ENCODE measurements at places on chromosomes 7 and 10. TPM values are rescaled to one million over a fixed set of nuclear protein-coding genes. Genes with fewer than 3 reads are reported as not detected.
A peak's percentile ranks its signal among the peaks of the same experiment; 100 is the strongest.

Gene RPEL1
- polyA plus RNA-seq, result not detected

Gene FKBP9
- 55.0 TPM for polyA plus RNA-seq

Gene ATAD1
- polyA plus RNA-seq, result 24.7 TPM

- H3K36me3 ChIP-seq, result no peaks in the 10 kb centered on the region
- H3K27me3 ChIP-seq, result no peaks in the 10 kb centered on the region
- H3K4me1 ChIP-seq, result no peaks in the 10 kb centered on the region
- no peak for DNase-seq
- H3K27ac ChIP-seq, result no peak overlapping the region
Measured at GRCh38 chr10:17838080-17838648, 29.0 kb downstream of the MRC1 start.

DNA sequence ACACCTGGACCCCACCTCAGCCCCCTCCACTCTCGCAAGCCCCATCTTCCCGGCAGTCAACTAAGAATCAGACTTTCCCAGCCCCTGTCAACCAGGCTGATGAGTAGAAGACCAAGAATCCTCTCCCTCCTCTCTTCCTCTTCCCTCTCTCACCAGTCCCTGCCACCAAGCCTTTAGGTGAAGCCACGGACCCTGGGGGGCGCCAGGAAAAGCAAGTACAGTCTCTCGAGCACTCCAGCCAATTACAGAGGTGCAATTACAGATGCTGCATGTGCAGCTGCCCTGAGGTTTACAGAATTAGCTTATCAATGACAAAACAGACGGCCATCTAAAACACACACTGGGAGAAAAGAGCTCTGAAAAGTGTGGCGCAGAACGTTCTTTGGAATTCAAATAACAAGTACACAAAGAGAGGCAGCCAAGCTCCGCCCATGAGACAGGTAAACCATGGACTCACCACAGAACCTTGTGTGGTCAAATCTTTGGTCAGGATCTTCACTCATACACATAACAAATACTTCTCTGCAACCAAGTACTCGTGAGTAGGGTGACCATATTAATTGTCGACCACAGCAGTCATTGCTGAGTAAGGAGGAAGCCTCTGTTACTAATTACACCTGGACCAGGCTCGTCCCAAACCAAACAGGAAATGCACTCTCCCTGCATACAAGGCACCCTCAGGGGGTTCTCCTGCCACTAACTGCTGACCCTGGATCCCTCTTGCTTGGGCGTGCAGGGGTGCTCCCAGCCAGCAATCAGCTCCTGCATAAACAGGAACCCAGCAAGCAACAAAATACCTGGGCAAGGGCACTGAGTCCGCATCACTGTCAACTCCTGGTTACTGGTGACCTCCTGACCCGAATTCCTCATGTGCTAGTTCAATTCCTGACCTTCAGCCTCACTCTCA is 189.2 kb downstream of the FAM107B start:
- no peak overlapping the region for H3K27ac ChIP-seq
- no peaks in the 10 kb centered on the region for H3K4me1 ChIP-seq
- no peak overlapping the region for H3K4me3 ChIP-seq
- no peaks in the 10 kb centered on the region for H3K36me3 ChIP-seq
- H3K27me3 ChIP-seq, result no peaks in the 10 kb centered on the region
- no peak for DNase-seq

DNA sequence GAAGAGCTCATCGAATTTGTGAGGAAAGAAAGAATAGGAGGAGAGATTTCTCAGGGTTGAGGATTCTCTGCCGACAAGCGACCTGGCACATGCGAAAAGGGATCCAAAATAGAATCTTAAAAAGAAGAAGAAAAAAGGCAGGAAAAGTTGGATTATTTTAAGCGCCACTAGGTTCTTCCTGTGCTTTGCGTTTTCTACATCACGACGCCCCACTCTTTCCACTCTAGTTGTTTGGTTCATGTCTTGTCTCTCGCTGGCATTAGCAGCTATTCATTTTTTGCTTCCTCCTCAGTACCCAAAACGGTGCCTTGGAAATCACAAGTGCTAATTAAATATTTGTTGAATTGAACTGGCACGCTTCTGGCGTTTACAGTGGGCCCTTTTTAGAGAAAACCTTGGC is 674 bp upstream of the FRA10AC1 start:
- H3K36me3 ChIP-seq, result no peaks in the 10 kb centered on the region
- H3K27ac ChIP-seq, result peak overlapping the region; percentile 37
- peaks cover 2% of the 10 kb centered on the region for H3K4me1 ChIP-seq
- DNase-seq, result no peak

DNA sequence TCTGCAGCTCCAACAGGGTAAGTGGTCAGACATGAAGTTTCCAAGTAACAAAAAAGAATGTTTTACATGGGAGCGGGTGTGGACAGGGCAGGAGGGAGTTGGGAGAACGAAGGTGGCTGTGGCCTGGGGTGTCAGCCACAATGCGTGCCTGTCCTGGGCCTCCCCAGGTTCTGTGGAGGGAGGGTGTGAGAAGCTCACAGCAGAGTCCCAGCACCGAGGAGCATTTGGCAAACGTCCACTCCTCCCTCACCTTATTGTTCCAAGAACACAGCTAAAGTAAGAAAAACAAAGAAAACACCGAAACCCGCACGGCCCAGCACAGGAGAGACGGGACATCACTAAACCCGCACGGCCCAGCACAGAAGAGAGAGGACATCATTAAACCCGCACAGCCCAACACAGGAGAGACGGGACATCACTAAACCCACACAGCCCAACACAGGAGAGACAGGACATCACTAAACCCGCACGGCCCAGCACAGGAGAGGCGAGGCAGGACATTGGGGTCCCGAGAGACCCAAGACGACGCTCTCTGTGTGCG is 226.4 kb downstream of the MAD1L1 start:
- no peaks in the 10 kb centered on the region for H3K4me1 ChIP-seq
- no peak overlapping the region for H3K27ac ChIP-seq
- H3K27me3 ChIP-seq, result no peaks in the 10 kb centered on the region

Data from aorta (tissue), 5 donors.